ENCODE measurements at places on chromosomes 2 and 18.

- no peak for DNase-seq
These were observed 69.0 kb upstream of the ZCCHC2 start for GRCh38 chr18:62453864-62454263.

DNA sequence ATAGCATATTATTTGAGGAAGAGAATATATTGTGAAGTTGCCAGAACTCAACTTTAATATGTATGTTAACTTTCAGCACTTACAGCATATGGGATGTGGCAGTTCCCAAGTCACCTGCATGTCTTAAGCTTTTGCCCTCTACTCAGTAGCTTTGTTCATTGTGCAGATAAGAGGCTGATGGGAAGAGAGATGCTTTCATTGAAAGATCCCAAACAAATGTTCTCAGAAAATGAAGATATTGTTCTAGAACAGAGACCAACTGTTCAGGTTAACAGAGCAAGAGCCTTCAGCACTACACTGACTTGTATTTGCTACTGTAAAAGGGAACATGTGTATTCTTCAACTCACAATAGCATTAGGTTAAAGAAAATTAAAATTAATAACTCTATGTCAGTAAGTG is 28.1 kb downstream of the GAREM1 start:
- no peak for DNase-seq

DNA sequence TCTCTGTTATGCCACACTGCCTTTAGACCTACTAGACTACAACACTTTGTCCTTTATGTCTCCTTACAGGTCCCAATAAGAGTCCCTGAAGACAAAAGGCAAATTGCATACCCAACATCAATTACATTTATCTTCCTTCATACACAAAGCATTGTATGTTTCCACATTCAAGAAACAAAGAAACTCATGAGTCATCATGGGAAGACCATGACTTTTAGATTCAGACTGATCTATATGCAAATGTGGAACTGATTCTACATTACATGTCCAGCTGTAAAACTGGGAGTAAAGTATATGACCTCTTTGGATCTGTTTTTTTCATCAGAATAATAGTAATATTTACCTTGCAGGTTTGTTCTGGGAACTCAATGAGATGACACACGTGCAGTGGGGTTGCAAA is 25.2 kb upstream of the HNMT start:
- no peak for DNase-seq

- DNase-seq: no peak
These were observed 61.0 kb downstream of the CACNB4 start for GRCh38 chr2:152037743-152038435.

DNA sequence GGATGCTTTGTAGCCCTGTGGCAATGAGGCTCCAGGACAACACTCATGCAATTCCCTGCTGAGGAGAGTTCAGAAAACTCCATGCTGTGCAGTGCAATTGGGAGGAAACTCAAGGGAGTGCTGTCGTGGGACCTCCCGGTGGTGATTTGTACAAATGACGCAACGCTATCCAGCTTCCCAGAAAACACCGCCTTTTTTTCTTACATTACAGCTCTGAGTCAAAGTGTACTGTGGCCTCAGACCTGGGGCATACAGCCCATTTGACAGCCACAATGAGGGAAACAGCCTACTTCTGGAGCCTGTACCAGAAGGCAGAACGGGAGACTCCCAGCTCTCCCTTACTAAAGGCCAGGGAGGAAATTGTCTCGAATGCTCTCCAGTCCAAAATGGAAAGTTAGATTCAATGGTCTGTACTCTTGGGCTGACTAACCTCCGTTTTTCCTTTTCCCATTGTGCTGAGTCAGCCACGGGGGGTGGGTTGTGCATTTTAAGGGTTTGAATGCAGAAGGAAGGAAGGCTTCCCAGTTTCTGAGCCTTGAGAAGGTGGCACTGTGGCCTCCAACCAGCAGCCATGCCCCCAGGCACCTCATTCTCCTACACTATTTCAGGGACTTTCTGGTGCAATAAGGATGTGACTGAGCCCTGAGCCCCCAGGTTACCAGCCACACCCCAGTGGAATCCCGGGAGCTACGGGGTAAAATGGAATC is 16.4 kb upstream of the CYP1B1 start:
- no peak for DNase-seq

All from NCI-H748 treated with DMSO at 0.1 percent for 48 hours (cell line).